ENCODE measurements at places on chromosomes 3 and 15.

DNA sequence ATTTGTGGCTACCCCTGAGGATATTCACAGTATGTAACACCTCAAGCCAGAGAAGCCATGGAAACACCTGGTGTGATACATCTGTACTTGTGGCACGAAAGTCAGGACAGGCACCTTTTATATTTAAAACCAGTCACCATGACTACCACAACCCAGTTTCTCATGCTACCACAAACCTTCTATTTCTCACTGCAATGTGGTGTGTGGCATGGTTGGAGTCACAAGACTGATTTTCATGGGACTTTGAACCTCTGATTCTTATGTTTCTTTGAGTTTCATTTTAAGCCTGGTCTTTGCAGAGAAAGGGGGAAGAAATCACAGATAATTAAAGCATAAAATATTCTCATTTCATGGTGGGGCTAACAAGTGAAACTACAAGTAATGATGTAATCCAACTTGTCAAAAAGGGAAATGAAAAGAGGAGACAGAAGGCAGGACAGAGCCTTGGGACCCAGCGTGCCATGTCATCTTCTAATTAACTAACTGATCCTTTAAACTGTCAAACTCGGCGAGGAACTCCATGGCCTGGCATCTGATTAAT is 175.9 kb downstream of the PDZRN3 start:
- DNase-seq, result no peak

GRCh38 chr3:169405076-169405475 is 258.4 kb downstream of the MECOM start:
- no peak for DNase-seq

GRCh38 chr3:186826410-186826975 is 16.0 kb upstream of the ADIPOQ start:
- no peak for DNase-seq

- no peak for DNase-seq
Observed at GRCh38 chr3:153595186-153595815, 433.3 kb downstream of the RAP2B start.

GRCh38 chr3:188397766-188398705 is 244.1 kb downstream of the LPP start:
- no peak for DNase-seq

DNA sequence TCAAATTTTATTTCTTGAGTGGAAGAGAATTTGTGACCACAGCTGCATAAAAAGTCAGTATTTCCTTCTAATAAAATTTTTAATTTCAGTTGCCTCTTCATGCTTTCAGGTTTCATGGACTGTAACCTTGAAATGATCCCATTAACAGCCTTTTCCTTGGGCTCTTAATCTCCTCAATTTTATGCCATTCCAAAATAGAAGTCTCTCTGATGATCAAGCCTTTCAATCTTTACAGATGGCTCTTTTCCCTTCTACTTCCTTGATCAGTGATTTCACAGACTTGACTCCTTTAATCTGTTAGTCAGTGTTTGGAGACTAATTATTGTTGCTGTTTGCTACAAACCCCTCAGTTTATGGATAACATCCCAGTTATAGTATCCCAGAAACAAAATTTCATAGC is 11.9 kb downstream of the TSC22D2 start:
- no peak for DNase-seq

DNA sequence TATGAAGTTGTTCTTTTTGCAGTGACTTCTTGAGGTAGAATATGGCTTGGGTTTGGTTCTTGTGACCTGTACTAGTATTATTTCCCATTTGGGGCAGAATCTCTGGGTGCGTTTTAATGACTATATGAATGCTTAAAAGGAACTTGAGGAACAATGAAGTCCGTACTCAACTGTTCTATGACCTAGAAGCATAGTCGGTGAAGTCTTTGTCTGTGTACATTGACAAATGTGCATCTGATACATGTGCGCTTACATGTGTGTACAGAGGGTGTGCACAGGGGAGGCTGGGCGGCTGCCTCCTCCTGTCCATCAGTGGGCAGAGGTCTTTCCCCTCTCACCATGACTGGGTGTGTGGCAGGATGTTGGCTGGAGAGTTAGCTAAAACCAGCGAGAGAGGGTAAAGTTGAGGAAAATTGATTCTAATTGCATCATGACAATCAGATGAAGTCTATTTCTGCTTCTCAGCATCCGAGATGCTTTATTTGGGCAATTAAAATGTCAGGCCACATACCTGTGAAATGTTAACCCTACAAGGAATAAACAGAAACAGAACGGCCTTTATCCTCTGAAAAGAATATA is 1.0 kb upstream of the NR2F2 start:
- DNase-seq, result no peak

GRCh38 chr3:158735296-158736033 is 3.2 kb upstream of the RARRES1 start:
- no peak for DNase-seq

DNA sequence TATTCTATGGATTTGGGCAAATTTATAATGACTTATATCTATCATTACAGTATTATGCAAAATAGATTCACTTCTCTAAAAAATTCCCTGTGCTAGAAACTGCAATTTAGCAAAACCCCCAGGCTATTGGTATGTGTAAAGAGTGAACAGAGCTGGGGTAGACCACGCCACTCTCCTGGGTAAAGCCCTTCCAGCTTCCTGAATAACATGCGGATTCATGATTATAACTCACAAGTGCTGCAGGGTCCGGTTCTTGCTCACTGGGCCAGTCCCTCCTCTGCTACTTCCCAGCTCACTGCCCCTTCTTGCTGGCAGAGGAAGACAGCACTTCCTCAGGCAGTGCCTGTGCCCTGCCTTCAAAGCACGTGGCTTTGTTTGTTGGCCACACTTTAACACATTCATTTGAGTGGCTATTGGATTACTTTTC is 4.1 kb downstream of the CD80 start:
- DNase-seq, result no peak

DNA sequence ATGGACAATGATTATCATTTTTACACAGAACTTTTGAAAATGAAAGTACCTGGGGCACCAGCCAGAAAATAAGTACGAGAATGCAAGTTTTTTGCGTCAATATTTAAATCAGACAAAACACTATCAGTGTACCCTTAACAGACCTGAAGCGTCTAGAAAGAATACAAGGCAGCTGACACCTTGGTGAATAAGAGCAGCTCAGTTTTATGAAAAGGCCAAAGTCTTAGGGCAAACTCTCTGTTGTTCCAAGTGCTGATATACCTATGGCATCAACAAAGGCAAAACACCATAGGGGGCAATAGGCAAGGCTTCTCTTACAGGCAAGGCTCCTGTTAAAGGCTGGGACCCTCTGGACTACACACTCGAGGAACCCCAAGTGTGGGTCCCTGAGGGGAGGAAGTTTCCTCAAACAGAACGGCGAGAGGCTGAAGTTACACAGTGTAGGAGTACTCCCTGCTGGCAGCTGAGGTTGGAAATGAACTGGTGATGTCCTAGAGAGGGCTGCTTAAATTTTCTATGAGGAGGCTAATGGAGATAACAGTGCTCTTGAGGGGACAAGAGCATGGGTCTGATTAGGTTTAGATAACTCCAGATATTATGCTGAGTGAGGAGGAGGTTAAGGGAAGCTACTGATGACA is 291.0 kb downstream of the TIGIT start:
- DNase-seq, result no peak

GRCh38 chr15:47674586-47675232 is 42.6 kb upstream of the SEMA6D start:
- DNase-seq, result no peak

DNA sequence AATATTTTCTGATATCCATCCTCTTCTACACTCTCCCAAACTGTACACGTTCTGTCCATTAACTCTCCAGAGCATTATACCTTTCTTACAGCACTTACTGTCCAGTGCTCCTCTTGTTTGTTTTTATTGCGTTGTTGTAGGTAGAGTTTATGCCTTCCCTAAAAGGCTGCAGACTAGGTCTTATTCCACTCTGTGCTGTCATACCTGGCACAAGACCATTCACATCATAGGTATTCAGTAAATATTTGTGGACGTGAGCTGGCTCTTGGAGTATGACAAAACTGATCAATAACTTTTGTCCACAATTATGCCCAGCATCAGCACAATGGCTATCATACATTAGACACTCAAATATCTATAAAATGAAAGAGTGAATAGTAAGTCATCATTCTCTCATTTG is 4.4 kb downstream of the HMG20A start:
- DNase-seq, result no peak

DNA sequence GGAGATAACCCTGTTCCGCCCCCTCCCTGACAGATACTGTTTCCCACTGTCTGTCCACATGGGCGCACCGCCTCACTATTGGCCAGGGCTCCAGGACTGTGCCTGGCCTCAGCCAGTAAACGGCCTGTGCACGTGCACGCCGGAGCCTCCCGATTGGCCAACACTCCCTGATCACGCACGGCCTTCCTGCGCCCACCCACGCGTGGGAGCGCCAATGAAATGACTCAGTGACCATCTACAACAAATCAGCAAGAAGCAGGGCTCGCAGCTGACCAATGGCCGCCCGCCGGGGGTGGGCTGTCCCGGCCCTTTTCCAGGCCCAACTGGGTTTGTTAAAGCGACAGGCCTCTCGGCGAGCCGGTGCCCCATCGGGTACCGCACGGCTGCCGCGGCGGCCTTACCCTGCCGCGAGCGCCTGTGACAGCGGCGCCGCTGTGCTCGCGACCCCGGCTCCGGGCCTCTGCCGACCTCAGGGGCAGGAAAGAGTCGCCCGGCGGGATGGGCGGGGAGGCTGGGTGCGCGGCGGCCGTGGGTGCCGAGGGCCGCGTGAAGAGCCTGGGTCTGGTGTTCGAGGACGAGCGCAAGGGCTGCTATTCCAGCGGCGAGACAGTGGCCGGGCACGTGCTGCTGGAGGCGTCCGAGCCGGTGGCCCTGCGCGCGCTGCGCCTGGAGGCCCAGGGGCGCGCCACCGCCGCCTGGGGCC is at the start of gene ARRDC4:
Gene ARRDC4 (plus strand): TSS at position 340 of the 703 bp plus-strand sequence. CDS start 159 bp downstream, at position 499.
- peak; percentile 93 for DNase-seq

- DNase-seq, result no peak
Observed at GRCh38 chr15:89746386-89746780, 4.7 kb downstream of the MESP1 start.

DNA sequence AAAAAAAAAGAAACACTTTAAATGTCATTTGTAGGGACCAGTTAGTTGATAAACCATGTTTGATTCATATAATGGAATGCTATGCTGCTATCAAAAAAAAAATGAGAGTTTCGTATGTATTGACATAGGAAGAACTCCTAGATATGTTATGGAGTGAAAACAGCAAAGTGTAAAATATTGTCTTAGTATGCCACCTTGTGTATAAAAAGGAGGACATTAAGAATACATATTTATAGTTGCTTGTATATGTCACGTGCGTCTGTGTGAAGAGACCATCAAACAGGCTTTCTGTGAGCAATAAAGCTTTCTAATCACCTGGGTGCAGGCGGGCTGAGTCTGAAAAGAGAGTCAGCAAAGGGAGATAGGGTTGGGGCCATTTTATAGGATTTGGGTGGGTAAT is 39.5 kb downstream of the KBTBD8 start:
- no peak for DNase-seq

GRCh38 chr3:183339461-183340086 is 86.5 kb downstream of the B3GNT5 start:
- no peak for DNase-seq

GRCh38 chr3:48270306-48270705 is 29.4 kb downstream of the ZNF589 start:
- DNase-seq, result no peak

- no peak for DNase-seq
Observed at GRCh38 chr3:184332370-184333090, 4.9 kb upstream of the FAM131A start.

DNA sequence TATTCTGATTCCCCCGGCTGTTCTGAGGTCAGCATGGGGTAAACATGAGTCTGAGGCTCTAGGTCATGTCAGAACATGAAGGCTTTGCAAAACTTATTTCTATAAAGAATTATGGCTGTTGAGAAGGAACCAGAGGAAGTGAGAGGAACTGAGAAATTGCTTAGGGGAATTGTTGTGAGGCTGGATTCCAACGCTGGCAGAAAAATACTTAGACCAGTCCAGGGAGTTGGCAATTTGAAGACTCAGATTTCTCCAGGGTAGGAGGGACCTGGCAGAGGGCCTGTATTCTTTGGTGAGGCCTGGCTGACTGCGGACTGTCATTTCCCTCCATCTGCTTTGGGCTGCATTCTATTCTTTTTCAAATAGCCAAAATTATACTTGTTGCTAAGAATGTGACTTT is 155.5 kb downstream of the PLD1 start:
- no peak for DNase-seq

GRCh38 chr3:148797795-148798194 is 29.8 kb upstream of the CPB1 start:
- DNase-seq, result no peak

DNA sequence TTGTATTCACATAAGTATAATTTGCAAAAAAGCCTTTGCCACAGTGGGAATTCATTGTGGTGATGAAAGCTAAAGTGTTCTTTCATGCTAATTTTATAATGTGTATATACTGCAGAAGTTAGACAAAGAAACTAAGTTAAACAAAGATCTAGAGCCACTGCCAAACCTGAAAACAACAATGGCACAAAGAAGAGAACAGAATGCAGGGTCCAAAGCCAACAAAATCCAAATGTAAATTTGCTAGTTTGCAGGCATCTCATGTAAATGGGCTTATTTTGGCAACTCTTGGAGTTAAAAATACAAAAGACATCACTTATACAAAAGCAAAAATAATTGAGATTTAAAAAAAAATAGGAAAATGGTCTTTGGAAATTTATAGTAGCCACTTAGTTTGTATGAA is 123.0 kb downstream of the TCF12 start:
- DNase-seq, result no peak

GRCh38 chr15:99911816-99912215 is 178.6 kb upstream of the LYSMD4 start:
- no peak for DNase-seq

Data from activated CD4-positive, alpha-beta T cell treated with anti-CD3 and anti-CD28 coated beads, Interleukin-2, amount 50 U/mL, for 1 hour (primary cell).